ENCODE measurements at places on chromosomes 1 and 21.

DNA sequence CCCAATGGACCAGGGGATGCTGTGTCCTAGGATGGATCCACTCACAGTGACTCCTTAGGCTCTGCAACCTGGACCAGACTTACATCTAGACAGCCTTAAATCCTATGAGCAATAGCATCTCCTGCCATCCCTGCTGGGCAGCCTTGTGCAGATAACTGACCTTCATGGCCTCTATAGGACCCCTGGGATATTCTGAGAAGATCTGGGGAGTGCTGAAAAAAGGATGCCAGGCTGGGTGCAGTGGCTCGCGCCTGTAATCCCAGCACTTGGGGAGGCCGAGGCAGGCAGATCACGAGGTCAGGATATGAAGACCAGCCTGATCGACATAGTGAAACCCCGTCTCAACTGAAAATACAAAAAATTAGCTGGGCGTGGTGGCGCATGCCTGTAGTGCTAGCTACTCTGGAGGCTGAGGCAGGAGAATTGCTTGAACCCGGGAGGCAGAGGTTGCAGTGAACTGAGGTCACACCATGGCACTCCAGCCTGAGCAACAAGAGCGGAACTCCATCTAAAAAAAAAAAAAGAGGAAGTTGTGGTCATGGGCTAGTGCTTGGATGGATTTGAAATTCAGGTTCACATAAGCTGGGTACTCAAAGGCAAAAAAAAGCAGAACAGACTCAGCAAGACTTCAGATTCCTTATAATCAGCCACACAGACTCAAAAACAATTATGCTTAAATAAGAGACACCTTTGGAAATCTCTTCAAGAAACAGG, 10.9 kb upstream of the SH2D1B start:
- DNase-seq: no peak

DNA sequence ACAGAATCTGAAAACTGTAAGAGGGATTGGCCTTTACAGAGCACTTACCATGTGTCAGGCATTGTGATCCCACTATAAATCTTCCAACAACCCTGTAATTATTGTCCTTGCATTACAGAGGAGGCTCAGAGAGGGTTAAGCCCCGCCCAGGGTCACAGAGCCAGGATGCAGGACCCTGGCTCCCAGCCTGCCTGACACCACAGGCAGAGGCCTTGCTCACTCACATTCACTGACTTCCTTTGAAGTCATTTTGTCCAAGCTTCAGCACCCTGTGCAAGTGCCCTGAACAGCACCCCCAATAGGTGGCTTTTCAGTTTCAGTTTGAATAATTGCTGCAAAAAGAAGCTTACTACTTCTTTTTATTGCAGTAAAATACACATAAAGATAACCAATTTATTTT, 256.8 kb upstream of the NFIA start:
- DNase-seq: no peak

- DNase-seq: no peak
Observed at GRCh38 chr1:178518894-178519293, 6.0 kb downstream of the TEX35 start.

GRCh38 chr1:30315185-30315960, 408.0 kb downstream of the MATN1 start:
- no peak for DNase-seq

- no peak for DNase-seq
Observed at GRCh38 chr1:18711536-18712251, 81.0 kb downstream of the PAX7 start.

DNA sequence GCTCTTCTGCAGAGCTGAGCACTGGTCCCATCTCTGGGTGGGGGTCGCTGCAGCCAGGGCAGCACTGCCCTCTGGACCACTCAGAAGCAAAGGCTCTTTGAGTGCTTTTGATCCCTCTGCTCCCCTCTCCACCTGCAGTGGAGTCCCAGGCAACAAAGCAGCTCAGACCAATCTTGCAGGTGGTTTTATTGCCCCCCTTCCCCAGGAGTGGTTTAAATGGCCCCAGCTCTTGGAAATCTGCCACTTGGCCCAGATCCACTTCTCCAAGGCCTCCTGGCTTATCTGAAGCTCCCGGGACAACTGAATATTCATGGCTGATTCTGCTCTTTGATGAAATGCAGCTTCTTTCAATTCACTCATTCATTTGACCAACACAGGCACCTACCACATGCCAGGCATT, 2.7 kb downstream of the STUM start:
- DNase-seq: no peak

DNA sequence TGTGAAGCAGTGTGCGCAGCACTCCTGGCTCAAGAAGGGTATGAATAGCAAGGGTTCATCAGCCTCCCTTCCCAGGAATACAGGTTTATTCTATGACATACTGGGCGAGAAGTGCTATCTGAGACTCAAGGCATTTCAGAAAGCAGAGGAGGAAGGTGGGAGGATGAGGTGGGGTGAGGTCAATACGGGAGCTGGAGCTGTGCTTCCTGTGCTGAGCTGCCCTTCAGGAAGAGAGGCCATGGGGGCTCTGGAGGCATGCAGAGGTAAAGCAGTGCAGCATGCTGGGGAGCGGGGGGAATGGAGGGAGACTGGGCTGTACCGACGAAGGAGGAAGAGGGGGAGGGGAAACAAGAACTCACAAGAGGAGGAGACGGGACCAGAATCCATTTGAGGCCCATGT, 717.6 kb downstream of the PTPRU start:
- no peak for DNase-seq

- no peak for DNase-seq
Observed at GRCh38 chr1:112232848-112233247, 163.2 kb upstream of the CTTNBP2NL start.

DNA sequence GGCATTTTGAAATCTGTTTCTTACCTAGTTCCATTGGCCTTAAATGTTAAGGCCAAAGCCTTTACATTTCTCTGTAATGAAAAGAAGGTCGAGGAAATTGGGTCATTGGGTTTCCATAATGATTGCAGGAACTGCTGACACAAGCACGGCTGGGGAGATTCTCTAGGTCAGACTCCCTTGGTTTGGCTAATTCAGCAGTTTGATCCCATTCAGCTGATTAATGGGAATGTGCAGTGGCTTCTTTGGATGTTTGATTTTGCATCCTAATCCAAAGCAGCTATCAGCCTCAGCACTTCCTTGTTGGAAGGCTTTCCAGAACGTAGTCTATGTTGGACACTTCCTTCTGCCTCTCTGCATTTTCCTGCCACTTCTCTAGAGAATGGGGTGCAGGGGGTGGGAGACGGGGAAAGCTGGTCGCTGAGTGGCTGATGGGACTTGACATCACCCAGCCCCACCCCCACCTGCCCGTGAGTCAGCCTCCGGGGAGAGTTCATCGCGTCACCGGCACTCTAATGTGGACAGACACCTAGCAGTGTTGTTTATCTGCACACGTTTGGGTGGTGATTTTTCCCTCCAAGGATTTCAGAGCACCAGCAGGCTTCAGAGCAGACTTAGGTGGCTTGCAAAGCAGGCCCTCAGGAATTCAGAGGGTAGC, 5.4 kb downstream of the PSEN2 start:
- DNase-seq: no peak

DNA sequence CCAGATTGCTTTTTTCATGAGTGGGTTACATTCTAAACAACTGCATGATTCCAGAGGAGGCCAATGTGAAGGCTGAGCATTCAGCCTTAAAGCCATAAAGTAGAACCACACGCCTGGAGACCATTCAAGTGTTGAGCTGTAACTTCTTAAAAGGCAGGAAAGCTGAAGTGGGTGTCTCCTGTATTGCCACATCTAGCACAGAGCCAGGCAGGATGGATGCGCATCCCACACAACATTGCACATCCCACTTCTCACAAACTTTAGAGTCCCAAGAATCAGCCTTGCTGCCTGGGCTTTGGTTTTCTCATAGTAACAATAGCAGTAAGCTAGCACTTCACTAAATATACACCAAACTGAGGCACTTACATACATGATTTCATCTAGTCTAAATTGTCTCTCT, 151.7 kb downstream of the DAB1 start:
- no peak for DNase-seq

DNA sequence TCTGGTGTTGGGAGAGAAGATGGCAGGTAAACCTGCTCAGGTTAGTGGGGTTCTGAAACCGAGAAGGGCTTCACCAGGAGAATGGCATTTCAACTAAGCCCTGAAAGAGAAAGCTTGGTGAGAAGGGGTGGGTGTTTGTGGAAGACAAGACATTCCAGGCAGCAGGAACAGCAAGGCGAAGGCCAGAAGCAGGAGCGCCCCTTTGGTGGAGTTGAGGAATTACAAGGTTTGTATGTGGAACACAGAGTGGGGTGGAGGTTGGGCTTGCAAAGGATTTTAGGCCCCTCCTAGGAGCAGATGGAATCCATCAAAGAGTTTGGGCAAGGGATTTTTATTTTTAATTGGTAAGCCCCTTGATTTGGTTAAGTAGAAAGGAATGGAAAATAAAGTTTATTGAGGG, 24.8 kb upstream of the ELOA start:
- no peak for DNase-seq

DNA sequence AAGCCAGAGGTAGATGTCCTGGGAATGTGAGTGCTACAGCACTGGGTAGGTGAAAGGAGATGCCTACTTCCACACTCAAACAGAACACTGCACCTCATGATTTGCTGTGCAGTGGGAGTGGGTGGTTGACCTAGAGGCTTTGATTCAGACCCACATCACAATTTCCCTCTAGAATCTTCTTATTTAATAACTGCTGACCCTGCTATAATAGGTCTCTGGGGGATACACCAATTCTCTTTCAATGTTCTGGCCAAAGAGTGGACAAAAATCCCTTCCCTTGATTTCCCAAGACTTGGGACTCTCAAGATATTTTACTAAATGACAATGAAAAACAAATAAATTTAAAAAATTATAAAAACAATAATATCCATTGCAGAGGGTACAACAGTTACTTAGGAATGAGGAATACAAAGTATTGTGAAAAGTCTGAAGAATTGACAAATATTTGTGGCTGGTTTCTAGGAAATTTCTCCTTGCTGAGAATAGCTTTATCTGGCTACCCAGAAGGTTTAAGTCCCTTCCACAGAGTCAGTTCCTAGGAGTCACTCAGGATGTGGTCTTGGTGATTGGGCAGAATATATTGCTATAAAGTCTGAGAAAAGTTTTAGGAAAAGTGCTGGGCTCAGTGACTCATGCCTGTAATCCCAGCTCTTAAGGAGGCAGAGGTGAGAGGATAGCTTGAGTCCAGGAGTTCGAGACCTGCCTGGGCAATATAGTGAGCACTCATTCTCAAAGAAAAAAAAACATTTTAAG, 2.4 kb upstream of the FCGR2A start:
- DNase-seq: peak; percentile 57

DNA sequence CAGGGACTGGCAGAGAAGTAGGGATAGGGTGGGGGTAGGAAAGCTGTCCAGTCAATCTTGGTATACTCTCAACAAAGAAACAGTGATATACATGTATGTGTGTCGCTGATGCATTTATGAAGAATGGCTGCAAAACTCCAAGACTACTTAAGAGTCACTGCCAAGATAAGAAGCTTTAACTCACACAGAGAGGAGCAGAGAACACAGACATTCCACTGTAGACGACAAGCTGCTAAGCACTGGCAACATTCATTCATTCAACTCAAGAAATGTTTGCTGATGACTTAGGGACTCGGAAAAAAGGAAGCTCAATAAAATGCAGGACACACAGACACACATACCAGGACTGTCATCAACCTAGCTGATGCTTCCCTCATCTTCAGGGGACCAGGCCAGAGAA, 5.5 kb downstream of the CTNNBIP1 start:
- no peak for DNase-seq

DNA sequence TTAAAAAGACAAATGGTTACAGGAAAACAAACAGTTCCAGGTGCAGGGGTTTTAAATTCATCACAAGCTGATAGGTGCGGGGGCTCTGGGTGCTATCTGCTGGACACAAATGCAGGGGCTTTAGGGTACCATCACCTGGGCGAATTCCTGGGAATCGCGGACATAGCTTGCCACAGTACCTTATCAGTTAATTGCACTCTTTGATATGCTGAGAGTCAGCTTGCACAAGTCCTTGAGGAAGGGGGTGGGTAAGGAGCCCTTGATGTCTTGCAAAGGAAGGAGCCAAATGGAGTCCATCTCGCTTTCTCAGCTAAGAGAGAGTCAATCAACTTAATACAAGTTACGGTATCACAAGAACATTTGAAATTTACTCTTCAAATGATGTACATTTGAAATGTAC, 25.4 kb upstream of the TMEM54 start:
- DNase-seq: no peak

DNA sequence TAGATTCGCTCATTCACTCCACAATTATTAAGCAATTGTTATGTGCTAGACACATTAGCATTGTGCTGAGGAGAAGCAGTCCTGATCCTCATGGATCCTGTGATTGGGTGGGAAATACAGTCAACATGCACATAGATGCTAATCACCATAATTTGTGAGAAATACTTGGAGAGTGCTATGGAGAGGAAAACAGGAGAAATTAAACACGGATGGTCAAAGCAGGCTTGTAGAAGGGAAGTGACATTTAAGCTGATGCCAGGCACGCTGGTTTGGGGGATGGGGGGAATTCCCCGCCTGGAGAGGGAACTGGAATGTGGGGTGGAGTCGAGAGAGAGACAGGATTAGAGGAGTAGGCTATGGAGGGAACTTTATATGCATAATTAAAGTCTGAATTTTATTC, 52.2 kb upstream of the L1TD1 start:
- no peak for DNase-seq

DNA sequence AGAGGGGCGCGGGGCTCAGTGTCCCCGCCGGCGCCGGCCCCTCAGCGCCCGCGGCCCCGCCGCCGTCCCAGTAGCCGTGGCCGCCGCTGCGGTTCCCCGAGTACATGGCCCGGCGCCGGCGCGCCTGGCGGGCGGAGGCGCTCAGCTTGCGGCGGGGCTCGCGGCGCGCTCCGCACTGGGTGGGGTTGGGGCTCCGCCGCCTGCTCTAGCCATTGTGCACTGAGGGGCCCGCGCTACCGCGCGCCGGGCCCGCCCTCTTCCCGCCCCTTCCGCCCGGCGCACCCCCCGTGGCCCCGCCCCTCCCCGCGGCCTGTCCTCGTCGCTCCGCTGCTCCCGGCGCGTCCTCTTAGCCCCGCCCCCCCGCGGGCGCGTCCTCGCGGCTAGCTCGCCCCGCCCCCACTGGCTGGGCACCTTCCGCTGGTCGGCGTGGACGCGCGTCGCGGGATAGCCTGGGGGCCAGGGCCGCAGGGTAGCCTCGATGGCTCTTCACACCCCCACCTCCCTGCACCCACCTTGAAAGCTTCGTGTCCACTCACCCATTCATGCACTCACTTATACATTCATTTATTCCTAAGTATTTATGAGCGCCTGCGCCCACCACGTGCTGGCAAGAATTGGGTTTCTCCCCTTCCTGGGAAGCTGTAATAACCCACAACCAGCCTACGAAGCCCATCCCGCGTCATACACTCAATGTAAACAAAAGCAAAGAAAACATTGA, at the start of the genes CHML and OPN3:
Gene CHML (minus strand): TSS at position 221 of the 718 bp plus-strand sequence. CDS start 4,603 bp downstream, outside the sequence.
Gene OPN3 (minus strand): TSS at position 221 of the 718 bp plus-strand sequence. CDS start 115 bp downstream, at position 106.
- DNase-seq: peak; percentile 27

DNA sequence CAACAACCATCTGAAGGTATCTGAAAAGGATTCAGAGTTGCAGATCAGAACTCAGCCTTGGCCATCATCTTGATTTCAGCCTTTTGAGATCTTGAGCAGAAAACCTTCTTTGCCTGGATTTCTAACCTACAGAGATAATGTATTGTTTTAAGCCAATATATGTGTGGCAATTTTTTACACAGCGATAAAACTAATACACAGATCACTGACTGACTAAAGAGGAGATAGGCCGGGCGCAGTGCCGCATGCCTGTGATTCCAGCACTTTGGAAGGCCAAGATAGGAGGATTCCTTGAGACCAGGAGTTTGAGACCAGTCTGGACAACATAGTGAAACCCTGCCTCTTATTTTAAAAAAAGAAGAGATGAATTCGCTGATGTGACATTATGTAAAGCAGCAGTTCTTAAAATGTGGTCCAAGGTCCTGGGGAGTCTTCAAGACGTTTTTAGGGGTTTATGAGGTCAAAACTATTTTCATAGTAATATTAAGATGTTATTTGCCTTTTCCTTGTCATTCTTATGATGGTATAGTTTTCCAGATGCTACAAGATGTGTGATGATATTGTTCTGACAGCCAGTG, 50.1 kb upstream of the CNN3 start:
- no peak for DNase-seq

All from AG09309 (cell line).